ENCODE measurements at places on chromosomes 3 and 15.

GRCh38 chr15:88615303-88616107 is 5.6 kb upstream of the AEN start:
- no peak for DNase-seq

- peak; percentile 51 for DNase-seq
These were observed 17.8 kb upstream of the SCAMP5 start for GRCh38 chr15:74977599-74977998.

DNA sequence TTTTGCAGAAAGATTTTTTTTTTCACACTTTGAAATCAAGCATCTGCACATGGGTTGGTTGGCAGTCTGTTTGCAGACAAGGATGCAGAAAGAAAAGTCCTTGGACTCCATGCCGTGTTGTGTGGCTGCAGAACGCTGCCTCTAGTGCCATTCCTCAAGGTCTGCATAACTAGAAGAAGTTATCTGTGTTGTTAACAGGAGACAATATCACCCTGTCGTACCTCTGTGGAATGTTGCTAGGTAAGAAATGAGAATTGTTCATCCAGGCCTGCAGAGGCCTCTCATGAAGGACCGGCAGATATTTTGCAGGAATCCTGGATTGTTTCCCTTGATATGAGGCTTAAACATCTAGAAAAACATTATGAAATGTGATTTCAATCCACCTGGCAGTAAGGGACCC is 58.5 kb upstream of the PPARG start:
- DNase-seq = no peak

- DNase-seq = no peak
These were observed 244.4 kb downstream of the SOX2 start for GRCh38 chr3:181956122-181956521.

- no peak for DNase-seq
These were observed 105.2 kb downstream of the DAPK2 start for GRCh38 chr15:63940966-63941620.

GRCh38 chr15:29674661-29675533 is 147.4 kb downstream of the TJP1 start:
- DNase-seq = peak; percentile 54

GRCh38 chr3:12513694-12514446 is 29.6 kb downstream of the TSEN2 start:
- DNase-seq = no peak

DNA sequence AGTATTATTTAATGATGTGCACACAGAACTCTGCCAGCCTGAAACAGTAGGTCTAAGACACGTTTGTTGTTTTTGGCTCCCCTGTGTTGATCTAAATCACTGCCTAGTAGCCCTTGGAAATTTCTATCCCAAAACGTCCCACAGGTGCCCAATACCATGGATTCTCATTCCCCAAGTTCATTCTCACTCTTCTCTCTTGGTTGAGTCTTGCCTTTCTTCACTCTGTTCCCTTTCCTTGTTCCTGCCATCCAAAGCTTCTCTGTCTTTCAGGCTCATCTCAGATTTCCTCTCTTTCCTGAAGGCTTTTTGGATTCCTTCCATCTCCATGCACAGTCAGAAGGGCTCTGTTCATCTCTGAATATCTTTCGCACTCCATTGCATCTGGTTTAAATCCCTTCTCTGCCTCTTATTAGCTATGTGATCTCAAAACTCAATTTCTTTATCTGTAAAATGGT is 54.2 kb downstream of the PPARG start:
- peak; percentile 27 for DNase-seq

- DNase-seq = peak; percentile 28
These were observed 119.4 kb upstream of the IQSEC1 start for GRCh38 chr3:13192471-13193213.
